ENCODE measurements at places on chromosomes 4 and X. TPM values are rescaled to one million over a fixed set of nuclear protein-coding genes. Genes with fewer than 3 reads are reported as not detected.
A peak's percentile ranks its signal among the peaks of the same experiment; 100 is the strongest.

Gene HAUS7
- total RNA-seq = 27.7 TPM

Gene SPANXD
- not detected for total RNA-seq

- peaks cover 31% of the 10 kb centered on the region for H3K27me3 ChIP-seq
- H3K4me1 ChIP-seq = no peaks in the 10 kb centered on the region
Observed at GRCh38 chrX:106874075-106874474, 29.1 kb downstream of the RIPPLY1 start.

- H3K27ac ChIP-seq = no peak overlapping the region
- no peaks in the 10 kb centered on the region for H3K36me3 ChIP-seq
- no peak for DNase-seq
- H3K4me3 ChIP-seq = no peak overlapping the region
- H3K4me1 ChIP-seq = no peaks in the 10 kb centered on the region
Observed at GRCh38 chrX:116841290-116841689, 378.5 kb upstream of the CT83 start.

- H3K4me1 ChIP-seq = no peaks in the 10 kb centered on the region
- H3K4me3 ChIP-seq = no peak overlapping the region
- H3K27ac ChIP-seq = no peak overlapping the region
- no peaks in the 10 kb centered on the region for H3K27me3 ChIP-seq
- DNase-seq = no peak
Observed at GRCh38 chr4:7337196-7338058, 97.3 kb downstream of the PSAPL1 start.

GRCh38 chr4:99447513-99447912 lies 12.4 kb upstream of the ADH7 start:
- H3K27ac ChIP-seq = no peak overlapping the region
- no peaks in the 10 kb centered on the region for H3K36me3 ChIP-seq
- H3K4me1 ChIP-seq = peaks cover 14% of the 10 kb centered on the region
- no peak for DNase-seq
- peaks cover 27% of the 10 kb centered on the region for H3K27me3 ChIP-seq

DNA sequence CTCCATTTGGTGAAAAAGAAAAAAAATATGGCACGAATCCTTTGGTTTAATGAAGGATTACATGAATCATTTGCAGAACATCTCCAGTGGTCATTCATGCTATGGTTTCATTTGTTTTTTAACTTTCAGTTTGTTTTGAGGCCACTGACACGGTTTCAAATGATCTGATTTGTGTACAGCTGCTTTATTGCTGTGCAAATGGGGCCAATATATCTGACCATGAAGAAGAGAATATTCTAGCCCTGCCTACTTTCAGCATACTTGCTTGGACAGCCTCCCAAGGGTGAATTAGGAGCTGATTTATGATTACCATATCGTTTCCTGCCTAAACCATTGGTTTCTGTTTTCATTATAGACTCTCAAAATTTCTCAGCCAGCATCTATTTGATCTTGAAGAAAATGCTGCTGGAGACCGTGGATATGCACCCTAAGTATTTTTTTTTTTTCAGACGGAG lies 30.7 kb downstream of the SPARCL1 start:
- peak overlapping the region; percentile 50 for H3K4me3 ChIP-seq
- DNase-seq = no peak
- H3K27ac ChIP-seq = no peak overlapping the region
- peaks cover 26% of the 10 kb centered on the region for H3K4me1 ChIP-seq
- H3K27me3 ChIP-seq = no peaks in the 10 kb centered on the region
- no peaks in the 10 kb centered on the region for H3K36me3 ChIP-seq

DNA sequence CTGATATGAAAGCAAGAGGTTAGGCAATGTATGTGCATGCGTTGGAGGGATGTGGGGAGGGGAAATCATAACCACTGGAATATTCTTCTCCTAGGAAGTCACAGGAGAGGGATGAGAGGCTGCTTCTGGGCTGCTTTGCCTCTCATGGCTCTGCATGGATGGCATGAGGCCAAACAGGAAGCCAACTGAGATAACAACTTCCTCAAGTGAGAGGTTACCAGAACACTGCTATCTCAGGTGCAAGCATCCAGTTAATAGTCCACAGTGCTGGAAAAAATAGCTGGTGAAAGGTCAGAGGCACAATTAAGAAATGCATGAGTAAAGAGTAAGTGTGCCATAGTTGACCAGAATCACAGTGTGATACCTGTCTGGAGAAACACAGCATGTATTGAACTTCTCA lies 113.3 kb downstream of the ELOVL6 start:
- H3K27ac ChIP-seq = peak overlapping the region; percentile 5
- peaks cover 56% of the 10 kb centered on the region for H3K4me1 ChIP-seq
- no peak overlapping the region for H3K4me3 ChIP-seq
- DNase-seq = no peak
- H3K36me3 ChIP-seq = peaks cover 3% of the 10 kb centered on the region
- H3K27me3 ChIP-seq = no peaks in the 10 kb centered on the region

All from activated T-cell treated with anti-CD3 and anti-CD28 coated beads, Interleukin-2, amount 50 U/mL, for 72 hours (primary cell).